ENCODE measurements at places on chromosomes 5 and 9.

DNA sequence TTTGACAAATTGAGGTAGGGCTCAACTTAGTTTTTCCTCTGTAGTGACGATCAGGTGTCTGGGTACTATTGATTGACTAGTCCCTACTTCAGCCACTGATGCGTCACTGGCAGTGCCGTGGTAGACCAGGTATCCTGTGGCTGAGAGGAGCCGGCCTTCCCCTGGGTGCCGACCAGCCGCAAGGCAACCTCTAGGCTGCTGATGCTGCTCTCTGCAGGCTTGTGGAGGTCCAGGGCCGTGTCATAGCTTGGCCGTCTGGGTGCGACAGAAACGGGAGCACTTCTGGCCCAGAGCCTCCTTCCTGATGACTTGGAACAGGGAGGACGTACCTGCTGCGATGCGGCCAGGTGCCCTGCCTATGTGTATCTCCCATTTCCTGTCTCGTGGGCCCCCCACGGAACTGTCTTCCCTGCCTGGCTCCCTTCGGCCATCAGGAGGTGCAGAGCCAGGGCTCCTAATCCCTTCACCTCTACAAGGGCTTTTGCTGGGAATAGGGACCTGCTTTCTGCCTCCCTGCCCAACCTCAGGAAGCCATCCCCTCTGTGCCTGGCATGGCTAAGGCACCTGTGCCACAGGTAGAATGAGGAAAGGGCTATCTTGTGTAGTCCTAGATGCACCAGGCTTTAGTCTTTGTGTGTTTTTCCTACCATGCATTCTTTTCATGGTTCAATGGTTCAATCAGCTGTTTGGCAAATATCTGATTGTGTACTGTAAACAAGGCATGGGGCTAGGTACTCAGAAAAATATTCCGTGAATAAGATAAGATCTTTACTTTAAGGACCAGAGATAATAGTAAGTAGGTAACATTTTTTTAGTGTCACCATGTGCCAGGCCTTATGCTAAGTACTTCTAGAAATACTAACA lies 44.6 kb downstream of the MVB12B start:
- DNase-seq = no peak

- no peak for DNase-seq
These were observed 144.7 kb downstream of the TRPM6 start for GRCh38 chr9:74742792-74743730.

- no peak for DNase-seq
These were observed 162.9 kb upstream of the ACOT12 start for GRCh38 chr5:81556809-81557208.

DNA sequence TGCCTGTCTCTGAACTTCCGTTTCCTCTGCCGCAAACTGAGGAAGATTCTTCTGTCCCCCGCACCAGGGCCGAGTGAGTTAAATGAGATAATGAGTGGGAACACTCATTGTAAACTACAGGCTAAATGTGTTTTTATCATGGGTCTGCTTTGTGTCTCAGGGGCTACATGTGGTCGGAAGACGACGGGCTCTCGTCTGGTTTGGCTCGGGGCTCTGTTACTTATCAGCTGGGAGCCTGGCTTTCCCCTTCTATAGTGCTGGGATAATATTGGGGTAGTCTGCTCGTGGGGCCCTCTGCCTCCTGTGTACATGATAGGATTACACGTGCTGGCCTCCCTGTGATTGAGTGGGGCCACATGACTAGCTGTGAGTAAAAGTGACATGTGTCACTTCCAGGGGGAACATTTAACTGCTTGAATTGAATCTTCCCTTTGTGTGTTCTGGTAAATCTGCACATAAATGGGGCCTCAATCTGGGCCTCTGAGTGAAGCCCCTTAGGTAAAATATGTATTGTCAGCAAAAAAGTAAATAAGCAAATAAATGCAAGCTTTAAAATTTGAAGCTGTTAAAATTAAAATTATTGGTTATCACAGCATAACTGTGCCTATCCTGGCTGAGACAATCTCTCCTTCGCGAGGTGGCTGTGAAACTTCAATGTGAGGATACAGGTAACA lies 86.9 kb upstream of the SH3PXD2B start:
- DNase-seq = no peak

GRCh38 chr5:127019928-127020327 lies 10.4 kb downstream of the MARCHF3 start:
- DNase-seq = no peak

GRCh38 chr5:115850744-115851416 lies 9.1 kb downstream of the AP3S1 start:
- DNase-seq = no peak

DNA sequence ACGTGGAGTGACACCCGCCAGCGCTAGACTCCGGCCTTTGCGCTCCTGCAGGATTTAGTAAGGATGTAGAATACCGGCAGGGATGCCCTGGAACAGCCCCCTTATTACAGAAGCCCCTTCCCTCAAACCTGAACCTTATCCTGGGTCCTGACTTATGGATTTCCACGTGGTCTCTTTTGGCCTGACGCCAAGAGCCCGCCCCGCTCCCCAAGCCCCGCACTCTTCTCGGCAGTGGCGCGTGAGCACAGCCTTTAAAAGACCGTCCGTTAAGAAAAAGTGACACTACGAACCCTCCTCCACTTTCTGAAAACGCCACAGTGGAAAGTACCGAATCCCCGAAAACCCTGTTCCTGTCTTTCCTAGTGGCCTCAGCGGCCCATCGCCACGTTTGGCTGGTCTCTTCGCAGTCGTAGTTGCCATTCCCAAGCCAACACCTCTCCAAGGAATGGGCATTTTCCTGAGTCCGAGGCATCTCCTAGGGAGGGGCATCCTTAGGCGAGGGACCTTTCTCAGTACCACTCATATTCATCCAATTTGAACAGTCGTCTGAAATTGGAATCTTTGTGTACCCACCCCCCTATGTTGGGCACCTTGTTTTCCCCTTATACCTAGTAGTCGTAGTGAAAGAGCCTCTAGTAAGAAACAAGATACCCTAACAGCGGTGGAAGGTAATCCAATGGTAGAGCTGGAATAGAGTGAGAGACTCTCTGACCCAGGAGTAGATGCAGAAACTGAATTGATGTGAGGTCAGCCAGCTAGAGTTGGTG lies 732 bp upstream of the MCIDAS start:
- DNase-seq = no peak

- DNase-seq = no peak
These were observed 7.8 kb downstream of the HSPA4 start for GRCh38 chr5:133059621-133060020.

- no peak for DNase-seq
These were observed 352.6 kb downstream of the OSTF1 start for GRCh38 chr9:75440914-75441313.

DNA sequence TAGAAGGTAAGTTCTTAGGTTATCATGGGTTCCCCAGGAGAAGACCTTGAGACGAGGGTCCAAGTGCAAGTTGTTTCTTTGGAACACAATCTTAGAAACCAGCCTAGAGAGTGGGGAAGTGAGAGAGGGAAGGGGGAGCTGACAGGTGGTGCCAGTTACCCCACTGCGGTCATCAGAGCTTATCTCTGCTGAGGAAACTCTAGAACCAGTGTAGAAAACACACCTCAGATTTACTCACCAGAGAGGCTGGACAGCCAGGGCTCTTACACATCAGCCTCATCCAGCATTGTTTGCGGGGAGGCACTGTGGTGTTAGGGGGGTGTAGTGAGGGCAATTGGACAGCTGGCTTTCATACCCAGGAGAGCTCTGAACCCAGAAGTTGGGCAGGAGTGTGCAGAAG lies 206.5 kb upstream of the RAI14 start:
- no peak for DNase-seq

DNA sequence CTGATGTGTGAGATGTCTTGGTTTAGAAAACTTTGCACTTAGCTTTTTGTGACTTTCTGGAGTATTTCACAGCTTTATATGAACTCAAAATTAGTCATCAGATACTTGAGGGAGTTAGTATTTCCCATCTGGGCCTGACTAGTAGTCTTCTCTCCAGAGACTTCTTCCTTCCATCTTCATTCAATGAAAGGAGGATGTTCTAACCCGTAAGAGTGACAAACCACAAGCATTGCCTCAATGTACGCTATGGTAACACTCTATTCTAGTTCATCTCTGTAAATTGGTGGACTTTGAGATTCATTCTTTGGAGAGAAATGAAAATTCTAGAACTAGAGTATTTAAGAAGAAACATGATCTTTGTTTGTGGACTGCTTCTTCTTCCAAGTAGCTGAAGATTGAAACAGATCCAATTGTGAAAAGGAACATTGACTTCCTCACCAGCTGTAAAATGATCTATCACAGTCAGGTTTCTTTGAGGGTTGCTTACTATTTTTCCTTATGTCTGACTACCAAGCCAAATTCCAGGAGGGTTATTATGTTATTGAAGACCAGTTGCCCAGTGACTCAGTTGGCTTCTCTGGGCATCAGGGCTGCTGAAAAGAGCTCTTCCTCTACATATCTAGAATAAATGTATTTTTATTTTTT lies 157.6 kb downstream of the SLC12A2 start:
- DNase-seq = no peak

- no peak for DNase-seq
These were observed 14.8 kb downstream of the COL27A1 start for GRCh38 chr9:114169952-114170770.

DNA sequence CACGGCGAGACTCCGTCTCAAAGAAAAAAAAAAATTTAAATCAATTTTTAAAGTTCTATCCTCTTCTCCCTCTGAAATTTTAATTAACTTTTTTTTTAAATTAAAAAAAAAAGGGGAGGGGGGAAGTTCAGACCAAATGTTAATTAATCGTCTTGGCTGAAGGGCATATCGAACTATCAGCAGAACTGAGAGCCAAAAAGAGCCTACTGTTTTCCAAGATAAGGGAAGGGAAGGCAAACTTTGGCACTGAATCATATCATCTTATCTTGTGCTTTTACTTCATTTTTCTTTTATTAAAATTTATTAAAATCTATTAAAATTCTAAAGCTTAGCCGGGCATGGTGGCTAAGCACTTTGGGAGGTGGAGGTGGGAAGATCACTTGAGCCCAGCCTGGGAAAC lies 45.9 kb upstream of the MTMR12 start:
- no peak for DNase-seq

DNA sequence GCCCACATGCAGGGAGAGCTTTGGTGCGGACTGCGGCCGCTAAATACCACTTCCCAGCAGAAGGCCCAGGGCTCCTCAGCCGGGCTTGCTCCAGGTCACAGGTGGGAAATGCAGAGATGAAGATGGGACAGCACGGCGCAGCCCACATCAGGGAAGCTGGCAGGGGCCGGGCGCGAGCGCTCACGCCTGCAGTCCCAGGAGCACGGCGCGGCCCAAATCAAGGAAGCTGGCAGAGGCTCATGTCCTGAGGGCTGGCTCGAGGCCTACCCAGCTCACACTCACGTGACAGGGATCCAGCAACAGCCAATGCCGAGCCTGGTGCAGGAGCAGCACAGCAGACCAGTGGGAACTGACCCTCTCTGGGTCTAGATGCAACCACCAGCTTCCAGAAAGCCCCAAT lies 16.3 kb downstream of the LPCAT1 start:
- DNase-seq = no peak

GRCh38 chr9:124146031-124146561 lies 111.7 kb upstream of the NEK6 start:
- DNase-seq = no peak

All from activated T-helper 1 cell treated with anti-CD3 and anti-CD28 coated beads, Interleukin-2, amount 50 U/mL, for 16 hours (primary cell).